ENCODE measurements at places on chromosomes 5 and 9.

DNA sequence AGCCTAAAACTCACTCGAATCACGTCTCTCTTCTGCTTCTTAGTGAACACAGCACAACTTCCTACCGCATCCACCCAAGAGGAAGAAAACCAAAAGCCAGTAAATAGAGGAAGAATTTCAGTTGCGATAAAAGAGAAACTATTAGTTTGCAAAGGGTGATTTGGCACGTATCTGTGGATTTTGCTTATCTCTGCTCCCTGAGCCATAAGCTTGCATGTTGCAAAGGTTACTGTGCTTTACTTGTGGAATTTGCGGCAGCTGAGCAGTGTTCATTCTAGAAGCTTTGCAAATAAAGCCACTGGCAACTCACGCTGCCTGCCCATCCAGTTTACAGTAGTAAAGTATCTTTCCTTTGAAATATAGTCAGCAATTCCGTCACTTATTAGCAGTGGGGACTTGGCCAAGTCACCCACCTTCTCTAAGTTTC is 149.0 kb upstream of the PCA3 start:
- DNase-seq = peak; percentile 77

DNA sequence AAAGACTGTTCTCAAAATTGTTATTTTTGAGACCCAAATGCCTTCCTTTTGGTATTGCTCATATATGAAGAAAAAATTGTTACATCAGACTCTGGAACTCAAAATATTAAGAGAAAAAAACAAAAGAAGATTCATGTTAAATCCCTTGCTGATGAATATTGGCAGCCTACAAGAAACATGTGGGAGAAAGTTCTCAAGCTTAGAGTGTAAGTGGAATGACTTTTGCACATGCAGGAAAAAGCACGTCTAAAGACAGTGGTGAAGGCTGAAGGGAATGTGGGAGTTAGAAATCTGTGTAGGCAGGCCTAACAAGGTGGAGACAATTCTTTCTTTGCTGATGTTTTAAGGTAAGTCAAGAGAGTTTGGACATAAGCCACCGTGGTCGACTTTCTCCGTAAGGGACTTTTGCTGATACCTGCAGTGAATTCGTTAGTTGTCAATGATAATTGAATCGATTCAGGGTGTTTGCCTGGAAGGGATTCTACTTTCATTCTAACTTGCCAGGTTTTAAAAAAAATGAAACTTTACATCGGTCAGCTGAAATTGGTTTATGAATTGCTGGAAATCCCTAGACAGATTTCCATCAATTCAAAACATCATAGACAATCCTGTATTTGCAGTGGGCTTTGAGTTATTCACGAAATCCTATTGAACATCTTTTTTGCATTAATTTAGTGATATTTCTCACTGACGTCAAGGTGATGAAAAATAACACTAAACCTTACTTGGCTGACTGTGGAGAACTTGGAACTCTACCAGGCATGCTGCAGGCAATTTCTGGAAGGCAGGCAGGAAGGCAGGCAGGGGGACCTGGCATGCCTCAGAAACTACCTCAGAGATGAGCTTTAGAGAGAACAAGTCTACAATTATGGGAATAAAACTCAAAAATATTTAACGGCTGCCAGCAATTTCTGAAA is 359.1 kb upstream of the ADAMTSL1 start:
- no peak for DNase-seq

- no peak for DNase-seq
Measured at GRCh38 chr5:64339769-64340168, 166.0 kb upstream of the RGS7BP start.

- peak; percentile 75 for DNase-seq
Measured at GRCh38 chr5:172412724-172413286, 41.5 kb downstream of the SH3PXD2B start.

GRCh38 chr5:56631719-56632118 is 183.6 kb upstream of the MAP3K1 start:
- peak; percentile 37 for DNase-seq

DNA sequence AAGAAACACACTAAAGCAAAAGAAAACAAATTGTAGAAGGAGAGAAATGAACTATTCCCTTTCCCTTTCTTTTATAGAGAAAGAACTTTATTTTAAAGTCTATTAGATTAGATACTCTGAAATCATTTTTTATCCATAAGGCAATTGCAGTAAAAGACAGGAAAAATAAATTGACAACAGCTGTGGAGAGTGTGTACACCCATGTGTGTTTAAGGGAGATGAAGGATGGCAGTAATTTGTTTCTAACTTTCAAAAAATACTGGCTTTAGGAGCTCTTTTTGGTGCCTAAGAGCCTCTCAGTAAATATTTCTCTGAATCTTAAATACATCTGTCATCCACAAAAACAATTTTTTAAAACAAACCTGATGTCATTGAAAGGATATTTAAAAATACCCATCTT is 18.3 kb upstream of the ARL14EPL start:
- DNase-seq = no peak

- no peak for DNase-seq
Measured at GRCh38 chr5:142204219-142204618, 95.6 kb downstream of the NDFIP1 start.

- DNase-seq = peak; percentile 47
Measured at GRCh38 chr9:100322954-100323536, 29.7 kb downstream of the TEX10 start.

GRCh38 chr9:136808075-136808805 is 492 bp downstream of the RABL6 start:
- no peak for DNase-seq

GRCh38 chr5:32458880-32459495 is 14.4 kb upstream of the ZFR start:
- no peak for DNase-seq

DNA sequence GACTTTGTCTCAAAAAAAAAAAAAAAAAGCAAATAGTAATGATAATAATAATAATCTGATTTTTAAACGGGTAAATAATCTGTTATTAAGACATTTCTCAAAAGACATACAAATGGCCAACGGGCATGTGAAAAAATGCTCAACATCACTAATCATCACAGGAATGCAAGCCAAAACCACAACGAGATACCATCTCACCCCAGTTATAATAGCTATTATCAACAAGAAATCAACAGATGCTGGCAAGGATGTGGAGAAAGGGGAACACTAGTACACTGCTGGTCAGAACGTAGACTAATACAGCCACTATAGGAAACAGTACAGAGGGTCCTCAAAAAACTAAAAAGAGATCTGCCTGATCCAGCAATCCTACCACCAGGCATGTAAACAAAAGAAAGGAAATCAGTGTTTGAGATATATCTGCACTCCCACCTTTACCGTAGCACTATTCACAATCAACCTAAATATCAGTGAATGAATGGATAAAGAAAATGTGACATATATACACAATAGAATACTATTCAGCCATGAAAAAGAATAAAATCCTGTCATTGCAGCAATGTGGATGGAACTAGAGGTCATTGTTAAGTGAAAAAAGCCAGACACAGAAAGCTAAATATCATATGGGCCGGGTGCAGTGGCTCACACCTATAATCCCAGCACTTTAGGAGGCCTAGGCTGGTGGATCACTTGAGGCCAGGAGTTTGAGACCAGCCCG is 24.9 kb downstream of the VAV2 start:
- DNase-seq = no peak

- peak; percentile 48 for DNase-seq
Measured at GRCh38 chr9:97900738-97901565, 21.3 kb downstream of the TRMO start.

DNA sequence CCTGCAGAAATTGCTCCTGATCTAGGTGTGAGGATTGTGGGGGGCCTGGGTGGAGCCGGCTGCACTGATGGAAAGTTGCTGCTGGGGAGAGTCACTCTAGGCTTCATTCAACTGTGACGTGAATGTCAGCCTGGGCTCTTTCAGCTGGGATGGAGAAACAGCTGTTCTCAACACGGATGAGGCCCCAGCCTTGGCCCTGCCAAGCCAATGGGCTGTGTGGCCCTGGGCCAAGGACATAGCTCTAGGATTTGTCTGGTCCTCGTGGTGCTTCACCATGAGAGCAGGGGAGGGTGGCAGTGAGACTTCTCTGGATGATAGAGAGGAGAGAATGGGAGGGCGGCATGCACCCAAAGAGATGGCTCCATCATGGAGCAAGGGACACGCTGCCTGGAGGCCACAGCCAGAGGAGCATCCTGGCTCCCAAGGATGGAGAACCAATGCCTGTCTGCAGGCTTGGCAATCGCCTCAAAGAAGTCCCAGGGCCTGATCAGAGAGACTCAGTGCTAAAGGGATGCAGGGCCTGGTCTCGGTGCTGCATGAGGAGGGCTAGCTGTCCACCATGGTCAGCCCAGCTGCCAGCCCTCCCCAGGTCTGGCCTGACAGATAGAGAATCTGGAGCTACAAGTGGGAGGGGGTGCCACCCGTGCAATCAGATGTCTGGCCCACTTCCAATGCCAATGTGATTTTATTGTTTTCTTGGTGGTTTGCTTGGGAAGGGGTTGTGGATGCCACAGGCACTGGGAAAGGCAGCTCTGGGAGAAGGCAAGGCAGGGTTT is 141.0 kb downstream of the GADD45G start:
- DNase-seq = no peak

All from KBM-7 (cell line).